Right hindlimb (tissue), 1 donor: ENCODE measurements at places on chromosomes 11 and 22.
A peak's percentile ranks its signal among the peaks of the same experiment; 100 is the strongest.

- peak; percentile 20 for DNase-seq
Observed at GRCh38 chr22:39287076-39287725, 32.2 kb downstream of the RPL3 start.

DNA sequence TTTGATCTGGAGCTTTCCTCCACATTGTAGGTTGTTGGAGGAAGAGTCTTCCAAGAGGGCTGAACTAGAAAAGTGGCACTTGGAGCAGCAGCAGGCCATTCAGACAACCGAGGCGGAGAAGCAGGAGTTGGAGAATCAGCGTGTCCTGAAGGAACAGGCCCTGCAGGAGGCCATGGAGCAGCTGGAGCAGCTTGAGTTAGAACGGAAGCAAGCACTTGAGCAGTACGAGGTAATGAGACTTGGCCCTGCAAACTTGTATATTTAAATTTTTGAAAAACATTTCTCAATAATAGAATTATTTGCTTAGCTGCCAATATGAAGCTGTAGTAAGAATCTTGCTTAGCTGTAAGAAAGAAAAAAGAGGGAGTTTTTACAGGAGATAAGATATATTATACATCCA, 84.0 kb downstream of the SWAP70 start:
- no peak for DNase-seq

DNA sequence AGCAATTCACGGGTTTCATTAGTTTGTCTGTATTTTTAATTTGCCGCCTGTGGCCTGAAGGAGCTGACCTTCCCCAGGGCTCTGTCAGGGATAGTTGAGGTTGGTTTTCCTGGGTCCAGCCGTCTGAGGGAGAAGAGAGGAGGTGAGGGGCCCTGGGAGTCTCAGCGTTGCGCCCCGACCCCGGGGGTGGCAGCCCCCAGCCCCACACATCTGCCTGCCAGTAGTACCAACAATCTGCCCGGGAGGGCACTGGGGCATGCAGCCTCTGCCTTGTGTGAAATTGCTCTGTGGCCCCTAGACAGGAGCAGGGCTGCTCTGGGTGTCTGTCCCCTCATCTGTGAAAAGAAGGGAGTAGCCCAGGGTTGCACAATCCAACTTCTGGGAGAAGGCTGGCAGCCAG, 6.6 kb downstream of the B3GAT1 start:
- no peak for DNase-seq

DNA sequence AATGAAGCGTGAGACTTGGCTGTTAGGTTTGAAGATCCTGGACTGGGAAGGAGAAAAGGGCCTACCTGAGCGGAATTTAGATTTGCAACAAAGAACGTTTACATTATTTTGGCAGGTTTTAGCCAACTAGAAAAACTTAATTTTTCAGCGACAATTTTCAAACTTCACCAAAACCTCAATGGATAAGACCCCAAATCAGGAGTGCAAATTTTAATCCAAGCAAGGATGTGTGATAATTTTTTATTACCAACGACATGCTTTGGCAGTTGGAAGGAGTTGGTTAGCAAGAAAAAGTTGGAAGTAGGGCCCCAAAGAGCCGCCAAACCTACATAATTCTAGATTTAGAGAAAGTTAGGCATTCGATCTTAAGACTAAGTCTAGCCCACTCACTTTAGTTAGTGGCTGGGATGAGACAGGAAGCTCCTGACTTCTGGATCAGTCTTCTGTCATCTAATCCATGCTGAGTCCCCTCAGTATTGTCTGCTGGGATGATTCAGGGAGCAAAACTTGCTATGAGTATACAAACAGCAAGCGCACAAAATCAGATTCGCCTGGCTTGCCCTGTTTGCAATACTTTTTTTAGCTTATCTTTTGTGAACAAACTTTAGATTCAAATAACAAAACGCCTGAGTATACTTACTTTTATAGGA, 787 bp upstream of the RDX start:
- no peak for DNase-seq

DNA sequence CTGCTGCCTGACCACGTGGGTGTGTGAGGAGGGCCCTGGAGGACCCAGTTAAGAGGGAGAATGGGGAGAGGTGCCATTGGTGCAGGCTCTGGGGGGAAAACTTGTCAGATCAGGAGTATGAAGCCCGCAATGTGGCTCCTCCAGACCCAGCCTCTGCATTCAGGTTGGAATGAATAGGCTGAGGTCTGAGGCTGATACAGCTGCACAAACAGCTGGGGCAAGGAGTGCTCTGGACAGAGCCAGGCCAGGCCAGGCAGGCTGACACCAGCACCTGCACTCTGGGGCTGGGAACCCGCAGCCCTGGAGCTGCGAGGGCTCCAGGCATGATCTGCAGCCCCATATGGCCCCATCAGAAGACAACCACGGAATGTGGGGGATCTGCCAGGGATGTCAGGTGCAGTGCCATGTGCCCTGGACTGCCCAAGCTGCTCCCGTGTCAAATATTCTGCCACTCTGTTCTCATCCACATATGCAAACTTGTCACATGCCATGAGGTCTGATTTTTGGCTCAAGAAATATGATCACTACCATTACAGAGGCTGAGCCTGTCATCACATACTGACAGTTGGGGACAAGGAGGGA, 27.2 kb upstream of the KCNJ11 start:
- DNase-seq, result peak; percentile 45

DNA sequence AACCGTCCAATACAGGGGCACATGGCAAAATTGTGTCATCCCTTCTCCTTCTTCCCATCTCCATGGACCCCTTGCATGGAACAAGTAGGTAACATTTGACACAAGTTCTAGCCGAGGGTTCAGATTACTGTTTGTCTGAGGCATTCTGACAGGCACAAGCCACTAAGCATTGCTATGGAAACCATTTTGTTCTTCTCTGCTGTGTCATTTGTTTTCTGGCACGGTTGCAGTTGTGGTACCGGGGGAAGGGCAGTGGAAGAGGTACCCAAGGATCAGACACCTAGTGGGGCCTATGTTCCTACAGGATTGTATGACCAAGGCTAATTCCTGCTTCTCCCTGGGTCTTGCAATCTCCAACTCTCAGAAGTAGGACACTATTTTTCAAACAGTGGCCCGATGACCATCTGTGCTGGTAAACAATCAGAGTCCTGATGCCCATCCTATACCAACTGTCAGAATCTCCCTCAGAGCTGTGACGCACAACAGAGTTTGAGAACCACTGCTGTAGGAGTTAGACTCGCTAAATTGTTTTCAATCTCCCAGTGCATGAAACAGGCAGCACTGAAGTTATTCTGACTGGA, 69.3 kb downstream of the KCNC1 start:
- no peak for DNase-seq
